ENCODE measurements at places on chromosomes 7 and 10.

GRCh38 chr7:22301790-22302189, 55.2 kb downstream of the RAPGEF5 start:
- DNase-seq: no peak

DNA sequence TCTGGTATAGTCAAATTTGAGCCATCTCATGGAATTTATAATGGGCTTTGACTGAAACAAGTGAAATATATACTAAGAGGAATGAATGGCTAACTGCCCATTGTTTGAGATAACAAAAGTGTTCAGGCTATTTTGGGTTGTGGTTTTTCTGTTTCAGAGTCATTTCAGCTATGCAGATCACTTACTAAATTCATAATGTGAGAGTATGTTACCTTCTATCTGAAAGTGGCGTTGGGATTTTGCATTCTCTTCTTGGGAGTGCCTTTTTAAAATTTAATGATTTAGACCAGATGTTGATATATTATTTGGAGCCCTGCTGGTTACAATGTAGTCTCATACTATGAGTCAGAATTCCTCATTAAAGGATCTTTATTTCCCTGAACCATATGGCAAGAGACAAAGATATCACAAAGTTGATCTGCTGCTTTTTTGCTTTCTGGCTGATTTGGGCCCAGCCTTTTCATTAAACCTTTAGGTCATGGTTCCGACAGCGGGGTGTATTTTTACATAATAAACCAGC, 10.4 kb downstream of the VCL start:
- no peak for DNase-seq

DNA sequence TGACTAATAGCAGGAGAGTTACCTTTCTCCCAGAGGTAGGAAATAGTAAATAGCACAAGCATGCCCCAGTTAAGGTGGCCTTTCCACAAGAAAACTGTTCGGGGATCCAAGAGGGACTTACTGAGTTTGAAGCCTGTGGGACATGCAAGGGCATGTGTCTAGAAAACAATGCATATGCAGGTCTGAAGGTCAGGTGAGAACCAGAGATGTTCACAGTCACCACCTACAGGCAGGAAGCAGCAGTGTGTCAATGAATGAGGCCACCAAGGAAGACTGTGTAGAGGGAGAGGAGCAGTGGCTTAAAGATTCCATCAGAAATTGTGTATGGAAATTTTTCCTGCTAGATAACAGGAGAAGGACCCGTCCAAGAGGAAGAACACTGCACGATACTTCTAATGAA, 66.0 kb downstream of the CALD1 start:
- DNase-seq: no peak

- DNase-seq: no peak
These were observed 142.2 kb upstream of the HABP2 start for GRCh38 chr10:113410618-113411017.

- peak; percentile 86 for DNase-seq
These were observed 43.2 kb upstream of the FAM133B start for GRCh38 chr7:92633211-92633906.

DNA sequence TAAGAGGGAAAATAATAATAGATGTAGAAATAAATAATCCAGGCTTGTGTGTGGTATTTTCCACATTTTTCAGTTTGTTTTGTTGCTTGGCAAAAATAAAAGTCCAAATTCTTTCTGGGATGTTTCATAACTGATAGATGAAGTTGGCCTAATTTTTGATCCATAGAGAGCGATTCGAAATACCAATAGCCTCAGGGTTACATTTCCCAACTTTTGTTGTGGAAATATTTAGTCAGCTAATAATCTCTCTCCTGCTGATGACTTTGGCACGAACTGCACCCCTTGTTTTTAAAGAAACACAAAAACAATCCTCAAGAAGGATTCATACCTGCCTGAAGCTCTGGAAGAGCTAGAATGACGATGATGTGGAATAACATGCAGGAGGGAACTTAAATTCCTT, 483.2 kb downstream of the ADRA2A start:
- DNase-seq: no peak

GRCh38 chr10:15745751-15746150, 26.0 kb upstream of the ITGA8 start:
- no peak for DNase-seq

GRCh38 chr10:125866421-125867029, 14.6 kb downstream of the DHX32 start:
- DNase-seq: no peak

DNA sequence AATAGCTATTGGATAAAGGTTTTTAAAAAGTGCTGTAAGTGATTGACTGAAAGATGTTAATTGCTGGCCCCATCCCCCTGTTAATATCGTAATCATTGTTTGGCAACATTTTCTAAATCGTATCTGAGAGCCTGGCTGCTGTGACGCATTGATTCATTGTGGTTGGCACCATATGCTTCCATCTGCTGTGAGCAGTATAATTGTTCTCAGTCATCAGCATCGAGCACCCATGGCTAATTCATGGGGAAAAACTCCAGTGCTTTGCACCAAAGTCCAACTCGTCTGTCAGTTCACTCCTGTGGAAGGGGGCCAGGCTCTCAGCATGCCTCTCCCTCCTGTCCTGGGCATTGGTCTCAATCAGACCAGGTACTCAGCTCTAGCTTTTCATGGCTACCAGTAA, 205.2 kb downstream of the STK31 start:
- no peak for DNase-seq

GRCh38 chr7:40230101-40230500, 95.3 kb downstream of the SUGCT start:
- no peak for DNase-seq

DNA sequence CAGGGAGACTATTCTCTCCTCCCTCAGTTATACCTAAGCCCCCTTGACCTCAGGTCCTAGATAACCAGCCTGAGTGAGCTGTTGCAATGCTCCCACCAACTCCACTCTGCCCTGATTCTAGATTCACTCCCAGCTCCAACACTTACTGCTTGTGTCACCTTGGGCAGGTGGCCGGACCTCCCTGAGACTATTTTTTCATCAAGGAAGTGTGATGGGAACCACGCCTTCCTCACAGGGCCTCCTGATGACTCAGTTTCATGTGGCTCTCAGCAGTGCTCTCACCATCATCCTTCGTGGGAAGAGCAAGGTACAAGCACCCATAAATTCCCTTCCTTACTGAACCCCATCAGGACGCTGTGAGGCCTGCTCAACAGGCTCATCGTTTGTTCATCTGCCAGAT, 925.8 kb upstream of the ZNF722 start:
- DNase-seq: no peak

DNA sequence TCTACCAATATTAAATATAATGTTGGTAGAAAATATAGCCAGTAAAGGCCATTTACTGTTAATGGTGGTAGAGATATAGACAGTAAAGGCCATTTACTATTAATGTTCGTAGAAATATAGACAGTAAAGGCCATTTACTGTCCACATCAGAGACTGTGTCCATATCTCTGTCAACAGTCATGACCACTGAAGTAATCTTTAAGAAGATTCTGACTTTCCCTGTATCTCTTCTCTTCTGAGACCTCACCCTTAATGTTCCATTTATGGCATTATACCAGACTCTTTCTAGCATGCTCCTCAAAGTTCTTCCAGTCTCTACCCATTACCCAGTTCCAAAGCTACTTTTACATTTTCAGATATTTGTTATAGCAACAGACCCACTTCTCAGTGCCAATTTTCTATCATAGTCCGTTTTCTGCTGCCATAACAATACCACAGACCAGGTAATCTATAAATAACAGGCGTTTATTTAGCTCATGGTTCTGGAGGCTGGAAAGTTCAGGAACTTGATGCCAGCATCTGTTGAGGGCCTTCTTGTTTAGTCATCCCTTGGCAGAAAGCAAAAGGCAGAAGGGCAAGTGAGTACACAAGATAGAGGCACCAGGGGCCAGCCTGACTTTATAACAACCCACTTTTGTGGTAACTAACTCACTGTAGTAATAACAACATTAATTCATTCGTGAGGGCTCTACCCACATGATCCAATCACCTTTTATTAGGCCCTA, 7.9 kb upstream of the NUDCD3 start:
- no peak for DNase-seq

GRCh38 chr7:139752148-139752547, 25.6 kb downstream of the HIPK2 start:
- no peak for DNase-seq

DNA sequence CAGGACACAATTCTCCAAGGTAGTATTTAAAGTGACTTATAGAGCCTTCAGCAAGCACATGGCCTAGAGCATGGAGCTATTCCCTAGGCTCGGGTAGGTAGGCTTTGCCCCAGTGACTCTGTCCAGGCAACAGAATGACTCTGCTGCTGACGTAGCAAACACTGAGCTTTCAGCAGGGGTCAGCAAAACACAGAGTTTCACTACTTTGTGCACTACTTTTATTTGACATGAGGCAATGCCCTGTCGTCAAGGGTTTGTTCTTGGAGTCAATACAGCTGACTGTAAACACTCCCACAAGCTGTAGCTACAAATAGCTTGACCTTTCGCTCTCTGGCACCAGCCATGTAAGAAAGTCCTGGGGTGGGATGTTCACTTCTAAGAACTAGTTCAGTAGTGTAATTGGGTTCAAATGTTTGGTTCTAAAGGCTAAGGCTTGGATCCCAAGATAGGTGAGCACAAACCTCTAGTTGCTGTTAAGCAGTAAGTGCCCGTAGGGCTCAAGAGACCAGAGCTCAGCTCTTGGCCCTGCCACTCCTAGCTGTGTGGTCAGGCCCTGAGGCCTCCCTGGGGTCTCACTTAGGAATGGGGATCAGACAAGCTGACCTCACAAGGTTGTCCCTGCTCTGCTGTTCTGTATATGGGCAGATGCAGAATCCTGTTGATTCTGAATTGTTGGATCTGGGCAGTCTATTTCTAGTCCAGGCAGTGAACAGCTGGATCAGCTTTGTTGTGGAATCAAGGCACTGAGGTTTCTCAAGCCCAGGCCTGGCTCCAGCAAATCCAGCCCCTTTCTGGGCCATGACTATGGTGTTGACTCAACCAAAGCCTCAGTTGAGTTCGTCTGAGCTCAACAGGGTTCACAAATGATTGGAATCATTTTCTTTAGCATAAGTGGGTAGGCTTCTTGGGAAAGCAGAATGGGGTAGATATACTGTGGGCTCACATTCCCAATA, 10.7 kb downstream of the NODAL start:
- DNase-seq: peak; percentile 55

DNA sequence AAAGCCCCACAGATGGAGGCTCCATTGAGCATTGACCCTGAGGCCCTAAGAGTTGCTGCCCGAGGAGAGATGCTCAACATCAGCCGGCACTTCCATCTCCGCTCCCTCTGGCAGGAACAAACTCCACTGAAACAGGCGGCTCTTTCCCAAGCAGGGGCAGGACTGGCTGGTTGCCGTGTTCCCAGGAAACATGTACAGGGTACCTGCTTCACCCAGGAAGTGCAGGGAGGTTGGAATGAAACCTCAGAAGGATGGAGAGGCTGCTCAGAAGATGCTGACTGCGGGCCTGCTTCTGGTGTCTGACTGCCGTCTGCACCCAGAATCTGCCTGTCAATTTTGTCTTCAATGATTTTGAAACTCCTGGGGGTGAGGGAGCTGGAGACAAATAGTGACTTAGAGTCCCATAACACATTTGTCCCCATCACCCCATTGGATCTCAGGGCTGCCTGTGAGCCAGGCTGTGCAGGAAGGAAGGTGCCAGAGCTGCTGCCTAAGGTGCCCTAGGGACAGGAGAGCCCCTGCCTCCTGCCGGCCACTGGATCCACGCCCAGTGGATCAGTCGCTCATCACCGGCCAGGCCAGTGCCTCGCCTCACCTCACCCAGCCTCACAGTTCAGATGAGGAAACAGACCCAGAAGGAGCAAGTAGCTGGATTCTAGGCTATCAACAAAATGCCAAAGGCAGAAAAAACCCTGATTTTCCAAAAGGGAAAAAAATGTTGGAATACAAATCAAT, 237.3 kb downstream of the PTPRN2 start:
- no peak for DNase-seq

DNA sequence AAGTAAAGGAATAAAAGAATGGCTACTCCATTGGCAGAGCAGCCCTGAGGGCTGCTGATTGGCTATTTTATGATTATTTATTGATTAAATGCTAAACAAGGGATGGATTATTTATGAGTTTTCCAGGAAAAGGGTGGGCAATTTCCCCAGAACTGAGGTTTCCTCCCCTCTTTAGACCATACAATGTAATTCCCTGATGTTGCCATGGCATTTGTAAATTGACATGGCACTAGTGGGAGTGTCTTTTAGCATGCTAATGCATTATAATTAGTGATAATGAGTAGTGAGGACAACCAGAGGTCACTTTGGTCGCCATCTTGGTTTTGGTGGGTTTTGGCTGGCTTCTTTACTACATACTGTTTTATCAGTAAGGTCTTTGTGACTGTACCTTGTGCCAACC, 55.5 kb downstream of the BBS9 start:
- DNase-seq: no peak

DNA sequence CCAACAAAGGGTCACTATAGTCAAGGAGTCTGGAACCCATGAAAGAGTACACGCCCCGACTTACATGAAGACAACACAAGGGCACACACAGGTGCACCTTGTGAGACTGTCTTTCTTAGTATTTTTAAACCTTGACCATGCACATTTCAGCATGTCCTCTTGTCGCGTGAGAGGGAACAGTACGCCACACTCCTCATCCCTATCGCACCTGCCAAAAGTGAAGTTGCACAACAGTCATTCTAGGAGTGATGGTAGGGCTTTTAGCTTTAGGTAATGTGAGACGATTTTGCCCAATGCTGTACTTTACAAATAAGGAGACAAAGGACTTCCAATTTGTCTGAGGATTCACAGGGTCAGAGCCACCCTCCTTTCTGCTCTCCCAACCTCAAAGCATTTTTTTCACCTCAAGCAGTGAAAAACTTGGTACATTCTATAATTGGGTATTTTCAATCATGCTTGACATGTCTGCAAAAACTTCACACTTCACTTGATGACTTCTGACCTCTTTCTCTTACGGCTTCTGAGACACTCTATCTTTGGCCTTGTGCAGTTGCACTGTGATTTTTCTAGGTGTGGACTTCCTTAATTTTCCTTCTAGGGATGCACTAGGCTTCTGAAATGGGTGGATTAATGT, 173.9 kb upstream of the GRB10 start:
- DNase-seq: no peak

DNA sequence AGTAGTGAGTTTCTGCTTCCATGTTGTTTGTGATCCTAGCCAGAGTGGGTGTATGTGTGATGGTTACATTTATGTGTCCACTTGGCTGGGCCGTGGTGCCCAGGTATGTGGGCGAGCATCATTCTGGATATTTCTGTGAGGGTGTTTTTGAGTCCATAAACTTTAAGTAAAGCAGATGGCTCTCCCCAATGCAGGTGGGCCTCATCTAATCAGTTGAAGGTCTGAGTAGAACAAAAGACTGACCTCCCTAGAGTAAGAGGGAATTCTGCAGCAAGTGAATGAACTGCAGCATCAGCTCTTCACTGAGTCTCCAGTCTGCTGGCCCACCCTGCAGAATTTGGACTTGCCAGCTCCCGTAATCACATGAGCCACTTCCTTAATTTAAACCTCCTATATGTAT, 571.9 kb downstream of the ACTR3B start:
- DNase-seq: no peak

GRCh38 chr7:107661081-107661864, 645 bp downstream of the SLC26A4 start:
- DNase-seq: peak; percentile 41

Data from NB4 (cell line).